Frontal cortex (tissue), 4 donors: ENCODE measurements at places on chromosomes 2 and 18.

- DNase-seq = no peak
These were observed 19.9 kb downstream of the RND3 start for GRCh38 chr2:150467621-150467963.

DNA sequence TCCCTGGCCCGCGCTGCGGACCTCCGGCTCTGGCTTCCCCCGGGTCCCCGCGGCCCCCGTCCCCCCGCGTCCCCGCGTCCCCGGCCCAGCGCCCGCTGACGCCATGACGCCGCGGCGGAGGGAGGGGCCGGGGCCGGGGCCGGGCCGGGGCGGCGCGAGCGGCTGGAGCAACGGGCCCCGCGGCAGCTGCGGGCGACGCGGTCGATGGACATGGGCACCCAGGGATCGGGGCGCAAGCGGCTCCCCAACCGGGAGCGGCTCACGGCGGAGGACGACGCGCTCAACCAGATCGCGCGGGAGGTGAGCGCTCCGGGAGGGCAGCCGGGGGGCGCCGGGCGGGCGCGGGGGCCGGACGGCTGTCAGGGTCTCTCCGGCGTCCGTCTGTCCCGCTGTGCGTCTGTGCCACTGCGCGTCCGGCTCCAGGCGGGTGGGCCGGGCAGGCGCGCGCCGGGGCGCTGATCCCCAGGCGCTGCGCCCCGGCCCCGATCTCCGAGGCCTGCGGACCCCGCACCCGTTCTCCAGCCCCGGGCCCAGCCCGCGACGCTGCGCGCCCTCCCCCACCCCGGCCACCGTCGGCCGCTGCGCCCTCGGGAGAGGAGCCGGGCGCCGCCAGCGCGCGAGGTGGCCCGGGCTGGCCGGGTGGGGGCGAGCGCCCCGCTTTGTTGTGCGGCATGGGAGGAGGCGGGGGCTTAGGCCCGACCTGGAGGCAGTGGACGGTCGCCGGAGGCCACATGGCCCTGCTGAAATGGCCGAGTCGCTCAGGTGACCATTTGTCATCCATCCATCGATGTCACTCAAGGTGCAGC lies at the start of gene LRRFIP1:
LRRFIP1 (plus strand) TSS at position 147 of the 806 bp plus-strand sequence; CDS start at position 205, 58 bp downstream.
- DNase-seq = peak; percentile 58

GRCh38 chr18:72114801-72115594 lies 429.1 kb downstream of the CBLN2 start:
- no peak for DNase-seq

DNA sequence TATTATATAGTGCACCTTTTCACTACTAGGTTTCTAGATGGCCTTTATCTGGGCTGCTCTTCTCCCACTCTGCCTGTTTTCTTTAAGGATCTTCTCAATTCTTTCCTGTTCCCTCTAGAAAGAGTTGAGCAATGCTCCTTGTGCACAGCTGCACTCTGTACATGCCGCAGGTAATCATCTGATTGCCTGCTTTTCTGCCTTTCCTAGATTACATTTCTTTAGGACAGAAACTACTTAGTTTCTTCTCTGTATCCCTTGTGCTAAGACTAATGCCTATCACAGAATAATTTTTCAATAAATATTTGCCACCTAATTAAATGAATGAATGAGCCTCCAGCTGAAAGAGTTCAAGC lies 802.4 kb upstream of the ID2 start:
- no peak for DNase-seq

GRCh38 chr2:135641156-135642068 lies 100.2 kb upstream of the UBXN4 start:
- DNase-seq = no peak

DNA sequence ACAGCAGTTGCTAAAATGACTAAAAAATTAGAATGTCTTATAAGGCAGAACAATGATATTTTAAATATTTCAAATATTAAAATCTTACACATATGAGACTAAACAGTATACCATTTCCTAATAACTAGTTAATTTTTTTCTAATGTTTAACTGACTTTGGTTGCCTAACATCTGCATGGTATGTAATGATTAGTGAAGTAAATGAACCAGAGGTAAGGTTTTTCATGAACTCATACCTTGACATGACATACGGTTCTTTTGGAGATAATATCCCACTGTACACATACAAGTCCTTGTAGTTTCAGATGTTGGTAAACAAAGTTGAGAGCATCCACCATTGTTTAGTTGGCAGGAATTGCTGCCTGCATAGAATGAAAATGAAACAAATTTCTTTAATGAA lies 1360.2 kb downstream of the LRP1B start:
- DNase-seq = no peak

DNA sequence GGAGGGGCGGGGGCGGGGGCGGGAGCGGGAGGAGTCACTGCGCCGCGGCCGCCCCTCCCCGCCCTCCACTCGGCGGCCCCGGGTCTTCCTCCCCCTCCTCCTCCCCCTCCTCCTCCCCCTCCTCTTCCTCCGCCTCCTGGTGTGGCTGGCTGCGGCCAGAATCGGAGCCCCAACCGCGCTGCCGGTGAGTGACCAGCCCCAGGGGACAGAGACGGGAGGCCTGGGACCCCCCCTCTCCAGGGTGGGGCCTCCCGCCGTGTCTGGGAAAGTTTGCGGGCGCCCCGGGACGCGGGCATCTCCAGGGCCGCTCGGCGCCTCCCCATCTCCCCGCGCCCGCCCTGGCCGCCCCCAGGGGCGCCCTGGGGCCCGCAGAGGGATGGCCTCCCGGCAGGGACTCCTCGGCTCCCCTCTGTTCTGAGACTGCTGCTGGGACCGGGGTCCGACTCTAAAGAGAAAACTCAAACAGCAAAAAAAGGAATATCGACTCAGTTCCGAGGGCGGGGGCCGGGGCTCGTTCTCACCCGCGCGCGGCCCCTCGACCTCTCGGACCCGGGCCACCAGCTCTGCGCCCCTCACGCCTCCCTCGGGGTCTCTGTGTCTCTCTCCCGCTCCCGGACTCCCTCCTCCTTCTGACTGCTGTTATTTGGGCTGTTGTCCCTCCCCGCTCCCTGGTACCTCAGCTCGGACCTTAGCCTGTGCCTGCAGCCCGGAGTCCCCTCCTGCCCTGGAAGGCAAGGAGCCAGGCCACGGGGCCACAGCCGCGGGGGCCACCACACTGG lies at the start of gene STON1:
STON1 (plus strand) TSS at position 122 of the 779 bp plus-strand sequence. CDS start 50,480 bp downstream, outside the sequence.
- DNase-seq = peak; percentile 60

DNA sequence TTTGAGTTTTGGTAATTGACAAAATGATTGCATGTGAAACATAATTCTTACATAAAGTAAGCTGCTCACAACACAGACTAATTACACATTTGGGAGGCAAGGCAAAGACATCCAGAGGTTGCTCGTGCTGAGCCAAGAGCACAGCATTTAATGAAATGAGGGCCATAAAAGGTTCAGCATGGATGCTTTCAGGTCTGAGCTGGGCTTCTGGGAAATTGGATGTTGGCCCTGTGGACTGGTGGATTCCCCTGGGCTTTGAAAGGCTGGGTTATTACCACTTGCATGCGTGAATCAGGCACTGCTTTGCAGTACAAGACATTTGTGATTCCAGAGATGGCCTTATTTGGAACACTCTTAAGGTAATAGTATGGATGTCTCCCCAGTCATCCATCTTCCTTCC lies 533.5 kb upstream of the NRP2 start:
- no peak for DNase-seq

DNA sequence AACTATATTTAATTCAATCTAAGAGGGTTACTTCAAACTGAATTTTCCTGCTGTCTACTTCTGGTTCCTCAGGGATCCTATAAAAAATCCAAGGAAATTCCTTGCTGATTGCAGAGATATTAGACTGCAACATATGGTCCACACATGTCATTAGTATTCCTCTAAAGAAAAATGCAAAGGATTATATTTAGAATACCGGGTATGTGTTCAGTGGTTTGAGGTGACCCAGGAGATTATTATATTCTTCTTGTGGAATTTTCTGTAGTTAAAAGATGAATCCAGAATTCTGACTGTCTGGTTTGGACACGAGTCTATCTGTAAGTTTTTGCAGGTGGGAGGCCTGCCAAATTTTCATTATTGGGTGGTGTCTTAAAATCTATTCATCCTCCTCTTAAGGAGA lies 18.2 kb downstream of the HOXD1 start:
- no peak for DNase-seq

- peak; percentile 22 for DNase-seq
These were observed 172.8 kb downstream of the ARL4C start for GRCh38 chr2:234324116-234324515.

- DNase-seq = peak; percentile 62
These were observed 54.5 kb downstream of the SIGLEC15 start for GRCh38 chr18:45879681-45880655.

DNA sequence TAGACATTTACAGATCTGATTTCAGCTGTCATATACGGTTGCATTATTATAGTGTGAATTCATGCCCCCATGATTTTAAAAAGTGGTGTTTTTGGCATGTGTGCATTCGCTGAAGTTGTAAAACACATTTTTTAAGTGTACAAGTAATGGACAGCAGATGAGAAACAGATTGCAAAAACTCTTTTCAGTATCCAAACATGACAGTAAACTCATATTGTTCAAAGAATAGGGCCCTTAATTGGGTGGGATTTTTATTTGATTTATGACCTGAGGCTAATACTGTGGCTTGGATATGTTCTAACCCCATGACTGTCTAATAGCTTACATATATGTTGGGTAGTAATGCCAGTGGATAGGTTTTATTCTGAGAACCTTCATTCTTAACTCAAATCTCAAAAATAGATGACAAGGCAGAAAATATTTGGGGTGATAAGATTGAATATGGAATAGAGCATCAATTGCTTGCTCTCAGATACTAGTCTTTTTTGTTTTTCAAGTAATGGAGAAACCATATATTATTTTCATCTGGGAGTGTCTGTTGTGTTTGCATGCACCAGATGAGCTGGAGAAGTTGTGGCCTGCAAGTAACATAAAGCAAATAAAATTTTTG lies 118.6 kb downstream of the PARD3B start:
- DNase-seq = no peak

- no peak for DNase-seq
These were observed 9.9 kb upstream of the IL1A start for GRCh38 chr2:112794131-112794733.

DNA sequence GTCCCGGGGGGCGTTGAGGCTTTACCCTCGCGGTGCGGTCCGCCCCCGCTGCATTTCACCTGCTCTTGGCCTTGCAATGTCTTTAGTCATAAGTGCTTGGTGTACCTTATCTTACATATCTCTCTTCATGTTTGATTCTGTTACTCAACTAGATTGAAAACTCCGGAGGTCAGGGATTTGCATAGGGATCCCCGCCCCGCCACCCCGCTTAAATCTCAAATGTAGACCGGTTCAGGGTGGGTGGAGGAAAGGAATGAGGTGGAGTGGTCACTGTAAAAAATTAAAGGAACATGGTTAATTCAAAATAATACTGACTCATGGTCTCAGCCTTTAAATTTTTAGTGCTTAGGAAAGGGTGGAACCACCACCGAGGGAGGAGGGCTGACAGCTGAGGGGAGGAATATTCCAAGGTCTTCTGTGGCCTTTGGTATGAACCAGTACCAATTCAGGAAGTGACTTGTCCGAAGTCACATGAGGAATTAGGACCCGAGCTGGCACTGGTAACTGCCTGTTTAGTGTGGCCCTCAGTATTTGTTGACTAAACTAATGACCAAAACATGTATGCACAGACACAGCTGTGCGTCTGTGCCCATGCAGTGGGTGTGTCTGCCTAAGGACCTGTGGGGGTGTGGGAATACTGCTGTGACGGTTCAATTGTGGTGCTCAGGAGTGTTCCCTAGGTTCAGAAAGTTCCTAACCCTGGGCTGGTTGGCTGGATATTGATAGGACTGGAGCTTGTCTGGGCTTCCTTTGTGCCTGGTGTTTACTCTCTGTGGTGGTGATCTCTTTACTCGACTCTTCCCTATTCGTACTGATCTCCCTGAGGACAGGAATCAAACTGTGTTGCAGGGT lies 1.0 kb downstream of the PLEKHB2 start:
- DNase-seq = no peak

- no peak for DNase-seq
These were observed 2.6 kb upstream of the FAM136A start for GRCh38 chr2:70304498-70304897.

- no peak for DNase-seq
These were observed 119.8 kb downstream of the LRATD1 start for GRCh38 chr2:14752295-14752694.

- no peak for DNase-seq
These were observed 71.0 kb downstream of the HS1BP3 start for GRCh38 chr2:20579866-20580265.

DNA sequence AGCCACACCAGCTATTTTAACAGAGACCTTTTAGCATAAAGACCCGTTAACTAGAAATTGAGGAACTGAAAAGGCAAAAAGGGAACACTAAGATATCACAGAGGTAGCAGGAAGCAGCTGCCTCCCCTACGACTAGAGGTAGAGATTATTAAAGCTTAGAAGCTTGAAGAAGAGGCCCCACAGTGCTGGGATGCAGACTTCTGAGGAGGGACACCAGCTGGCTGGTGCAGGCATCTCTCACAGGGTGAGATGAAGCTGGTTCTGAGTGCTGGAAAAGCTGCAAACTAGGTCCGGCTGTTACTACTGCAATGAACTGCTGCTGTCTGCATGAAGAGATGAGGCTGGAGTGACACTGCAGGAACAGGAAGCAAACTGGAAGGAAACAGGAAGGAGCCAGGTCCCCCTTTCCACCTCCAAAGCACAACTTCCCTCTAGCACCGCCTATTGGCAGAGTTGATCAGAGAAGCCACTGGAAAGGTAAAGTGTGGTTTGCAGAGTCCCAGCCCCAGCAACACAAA lies 61.2 kb upstream of the MRPS9 start:
- no peak for DNase-seq

GRCh38 chr18:9354256-9354655 lies 19.7 kb downstream of the TWSG1 start:
- no peak for DNase-seq

GRCh38 chr2:205681401-205682238 lies 681 bp upstream of the NRP2 start:
- no peak for DNase-seq

GRCh38 chr2:65264821-65265670 lies 37.4 kb downstream of the ACTR2 start:
- peak; percentile 33 for DNase-seq

GRCh38 chr18:13486686-13487085 lies 239.7 kb downstream of the FAM210A start:
- no peak for DNase-seq

GRCh38 chr18:64807560-64807959 lies 658.7 kb upstream of the LINC00305 start:
- no peak for DNase-seq
